ENCODE measurements at places on chromosomes 3 and 15. TPM values are rescaled to one million over a fixed set of nuclear protein-coding genes. Genes with fewer than 3 reads are reported as not detected.

The CSPG4 gene
- 12.6 TPM for total RNA-seq

The EFCAB12 gene
- total RNA-seq, result 0.55 TPM

The SLC28A1 gene
- total RNA-seq, result not detected

The EOMES gene
- total RNA-seq, result 1.2 TPM

The LRTM1 gene
- total RNA-seq, result not detected

The ATP8B4 gene
- 9.4 TPM for total RNA-seq

The GOLGA8R gene
- total RNA-seq, result 5.3 TPM

- no peak for DNase-seq
These were observed 427.0 kb upstream of the RBMS3 start for GRCh38 chr3:28853830-28854229.

GRCh38 chr15:68249058-68249713 is 19.7 kb upstream of the CLN6 start:
- DNase-seq, result no peak

GRCh38 chr3:24615177-24615576 is 120.5 kb upstream of the THRB start:
- DNase-seq, result no peak

- no peak for DNase-seq
These were observed 5.7 kb downstream of the NTRK3 start for GRCh38 chr15:88250826-88251225.

GRCh38 chr15:89593018-89593417 is 17.7 kb downstream of the TICRR start:
- DNase-seq, result no peak

GRCh38 chr15:83571820-83572707 is 81.9 kb upstream of the ADAMTSL3 start:
- no peak for DNase-seq

DNA sequence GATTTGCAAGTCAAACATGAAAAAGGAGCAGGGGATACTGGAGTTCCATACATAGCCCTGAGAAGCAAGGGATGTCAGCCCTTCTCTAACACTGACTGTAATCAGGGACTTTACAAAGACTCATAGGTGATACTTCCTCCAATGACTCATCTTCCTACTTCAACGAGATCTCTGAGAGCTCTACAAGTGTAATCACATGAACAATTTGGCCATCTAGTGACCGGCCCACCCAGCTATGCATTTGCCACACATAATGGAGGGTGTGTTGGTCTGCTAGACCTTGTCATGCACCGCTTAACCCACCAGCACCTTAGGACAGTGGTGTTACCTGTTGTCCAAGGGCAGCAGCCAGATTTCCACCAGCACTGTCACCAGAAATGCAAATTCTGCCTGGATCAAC is 75.3 kb downstream of the NCEH1 start:
- DNase-seq, result no peak

GRCh38 chr3:110667216-110667615 is 404.4 kb upstream of the NECTIN3 start:
- no peak for DNase-seq

DNA sequence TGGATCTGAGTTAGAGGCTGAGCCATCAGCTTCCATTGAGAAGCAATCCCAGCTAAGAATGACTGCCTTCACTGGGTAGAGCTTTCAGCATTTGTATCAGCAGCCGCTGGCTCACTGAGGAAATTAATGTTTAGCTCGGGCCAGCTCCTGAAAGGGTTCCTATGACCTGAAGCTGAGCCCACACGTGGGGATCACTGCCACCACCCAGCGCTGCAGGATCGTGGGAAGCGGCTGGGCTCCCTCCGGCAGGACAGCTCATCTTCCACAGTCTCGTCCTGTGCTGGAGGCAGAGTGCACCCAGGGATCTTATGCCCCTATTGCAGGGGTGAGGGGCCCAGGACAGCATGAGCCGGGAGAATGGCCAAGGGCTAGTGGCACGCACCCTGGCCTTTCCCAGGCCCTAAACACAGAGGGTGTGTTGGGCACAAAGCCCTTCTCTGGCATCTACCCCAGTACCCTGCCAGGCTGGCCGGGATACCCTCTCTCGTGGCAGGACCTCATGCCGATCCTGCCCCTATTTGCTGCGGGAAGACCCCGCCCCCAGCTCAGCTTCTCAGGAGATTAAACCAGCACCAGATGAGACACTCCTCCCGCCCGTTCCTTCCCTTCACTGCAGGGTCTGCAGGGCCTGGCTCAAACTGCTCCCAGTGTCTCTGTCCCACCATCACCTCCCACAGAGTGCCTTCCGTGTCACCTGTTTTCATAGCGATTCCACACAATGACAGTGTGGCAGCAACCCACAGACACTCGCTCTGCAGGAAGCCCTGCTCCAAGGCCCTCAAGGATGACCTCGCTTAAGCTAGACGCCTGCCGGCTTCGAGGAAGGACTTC is 28.5 kb downstream of the KLHL25 start:
- no peak for DNase-seq

DNA sequence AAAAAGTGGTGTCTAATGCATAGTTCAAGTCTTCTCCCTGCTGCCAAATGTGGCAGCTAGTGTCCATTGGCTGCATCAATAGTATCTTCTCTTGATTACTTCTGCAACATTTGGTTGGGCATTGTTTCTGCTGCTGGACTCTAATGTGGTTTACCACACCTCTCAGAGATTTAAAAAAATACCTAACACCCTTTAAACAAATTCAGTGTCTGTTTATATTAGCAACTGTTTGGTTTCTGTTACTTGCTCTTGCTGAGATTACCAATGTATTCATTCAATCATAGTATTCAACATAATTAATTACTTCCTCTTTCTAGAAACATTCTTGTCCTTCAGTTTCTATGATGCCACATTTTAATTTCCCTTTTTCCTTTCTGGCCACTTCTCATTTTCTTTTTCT is 20.3 kb upstream of the NECTIN3 start:
- no peak for DNase-seq

- DNase-seq, result no peak
These were observed 8.8 kb upstream of the GOLGA8J start for GRCh38 chr15:30073915-30074314.

DNA sequence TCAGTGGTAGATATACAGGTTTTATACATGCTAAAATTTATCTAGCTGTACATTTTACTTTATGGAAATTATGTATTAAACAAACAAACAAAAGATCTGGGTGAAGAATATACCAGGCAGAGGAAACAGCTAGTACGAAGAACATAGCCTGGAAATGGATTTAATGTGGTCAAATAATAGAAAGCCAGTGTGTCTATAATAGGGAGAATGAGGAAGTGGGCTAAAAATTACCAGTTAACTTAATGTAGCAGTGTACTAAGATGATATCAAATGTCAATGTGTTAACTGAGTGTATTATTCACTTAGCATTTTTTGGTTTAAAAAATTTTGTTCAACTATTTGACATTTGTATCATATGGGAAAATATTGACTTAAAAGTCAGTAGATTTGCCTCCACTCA is 22.8 kb upstream of the SLC15A2 start:
- no peak for DNase-seq

- DNase-seq, result no peak
These were observed 222.1 kb upstream of the POU1F1 start for GRCh38 chr3:87498358-87499080.

DNA sequence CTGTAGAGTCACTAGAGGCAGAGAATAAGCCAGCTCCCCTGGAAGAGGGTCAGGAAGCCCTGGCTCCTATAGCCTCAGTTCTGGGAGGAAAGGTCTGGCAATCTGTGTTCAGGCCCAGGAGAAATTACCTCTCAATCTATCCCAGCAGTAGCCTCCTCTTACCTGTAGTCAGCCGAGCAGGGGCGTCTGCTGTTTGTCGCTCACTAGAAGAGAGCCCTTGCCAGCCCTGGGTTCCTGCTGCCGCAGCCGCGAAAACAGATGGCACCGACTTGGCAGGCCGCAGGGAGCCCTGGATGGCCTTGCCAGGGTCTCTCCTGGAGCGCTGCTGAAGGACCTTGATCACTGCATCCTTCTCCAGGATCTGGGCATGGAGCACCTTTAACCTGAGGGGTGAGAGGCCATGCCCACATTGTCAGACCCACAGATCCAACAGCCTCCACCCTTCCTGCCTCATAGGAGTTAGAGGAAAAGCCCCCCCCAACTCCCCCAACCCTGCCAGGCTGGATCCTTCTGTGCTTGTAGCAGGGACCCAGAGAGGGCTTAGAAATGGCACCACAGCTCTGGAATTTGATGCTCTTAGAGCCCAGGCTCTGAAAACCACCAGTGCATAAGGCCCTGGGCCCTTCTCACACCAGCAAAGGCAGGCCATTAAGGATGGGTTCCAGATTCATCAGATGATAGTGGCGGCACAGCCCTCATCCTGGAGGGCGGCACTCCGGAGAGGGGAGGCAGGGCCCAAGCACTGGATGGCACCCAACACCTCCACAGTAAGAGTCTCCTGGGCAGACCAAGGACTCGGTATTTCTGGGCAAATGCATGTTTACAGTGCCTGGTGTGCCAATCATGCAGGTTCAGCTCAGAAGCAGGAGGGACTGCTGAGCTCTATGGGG is 14.9 kb downstream of the AMOTL2 start:
- DNase-seq, result peak; percentile 52

GRCh38 chr3:11692532-11692813 is 48.8 kb upstream of the VGLL4 start:
- no peak for DNase-seq

DNA sequence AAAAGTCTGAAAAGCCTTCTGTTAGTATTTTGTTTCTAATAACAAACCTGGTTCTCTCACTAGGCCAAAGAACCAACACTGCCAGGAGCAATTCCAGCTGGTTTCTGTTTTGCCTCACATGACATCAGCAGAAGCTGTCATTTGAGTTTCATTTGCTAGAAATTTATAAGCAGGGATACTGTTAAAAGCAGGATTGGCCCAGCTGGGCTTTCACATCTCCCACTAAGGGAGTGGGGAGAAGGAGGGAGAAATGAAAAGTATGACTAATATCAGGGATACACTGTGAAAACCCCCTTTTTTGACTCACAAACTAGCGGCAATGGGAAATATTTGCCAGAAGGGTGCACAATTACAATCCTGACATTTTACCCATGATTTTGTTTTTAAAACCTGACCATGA is 5.3 kb downstream of the CCDC80 start:
- DNase-seq, result no peak

- no peak for DNase-seq
These were observed 43.2 kb upstream of the SKOR1 start for GRCh38 chr15:67781907-67782690.

- DNase-seq, result no peak
These were observed 372.4 kb upstream of the CADM2 start for GRCh38 chr3:84586427-84586826.

DNA sequence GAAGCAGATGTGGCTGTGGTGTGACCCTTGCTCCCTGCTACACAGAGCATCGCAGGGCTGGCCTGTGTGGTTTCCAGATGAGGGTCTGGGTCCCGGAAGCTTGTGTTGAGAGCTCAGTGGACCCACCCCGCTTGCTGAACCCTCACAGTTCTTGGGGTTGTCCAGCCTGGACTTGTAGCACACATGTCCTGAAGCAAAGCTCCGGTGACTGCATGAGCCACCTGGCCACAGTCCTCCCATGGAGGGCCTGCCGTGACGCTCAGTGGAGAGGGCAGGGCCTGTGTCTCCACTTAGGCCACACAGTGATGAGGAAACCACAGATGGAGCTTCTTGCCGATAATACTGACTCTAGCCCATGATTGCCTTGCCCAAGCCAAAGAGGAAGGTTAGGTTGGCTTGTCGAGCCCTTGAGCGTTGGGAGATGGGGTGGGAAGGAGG is 62.6 kb downstream of the RGMA start:
- no peak for DNase-seq

GRCh38 chr3:103949693-103950092 is 1417.0 kb upstream of the ALCAM start:
- no peak for DNase-seq

All from upper lobe of right lung (tissue), 1 donor.